ENCODE measurements at places on chromosomes 3 and 15.
A peak's percentile ranks its signal among the peaks of the same experiment; 100 is the strongest.

- no peak for DNase-seq
Measured at GRCh38 chr15:53829471-53829870, 70.0 kb upstream of the WDR72 start.

- DNase-seq: no peak
Measured at GRCh38 chr3:139131951-139132350, 87.3 kb upstream of the PRR23C start.

DNA sequence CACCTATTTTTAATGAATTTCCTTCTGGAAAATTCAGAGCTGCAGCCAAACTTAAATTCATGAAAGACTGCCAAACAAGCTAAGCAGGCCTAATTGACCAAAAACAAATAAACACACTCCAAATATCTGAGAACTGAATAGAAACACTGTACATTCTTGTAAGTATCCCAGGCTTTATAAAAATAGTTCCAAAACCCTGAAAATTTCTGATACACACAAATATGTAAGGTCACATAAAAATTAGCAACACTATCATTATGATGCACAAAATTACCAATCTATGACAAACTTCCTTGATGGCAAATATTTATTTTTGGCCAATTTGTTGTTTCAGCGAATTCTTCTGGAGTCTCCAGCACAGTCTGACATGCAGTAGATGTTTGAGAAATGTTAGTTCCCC, 117.9 kb upstream of the UBE2E2 start:
- no peak for DNase-seq

DNA sequence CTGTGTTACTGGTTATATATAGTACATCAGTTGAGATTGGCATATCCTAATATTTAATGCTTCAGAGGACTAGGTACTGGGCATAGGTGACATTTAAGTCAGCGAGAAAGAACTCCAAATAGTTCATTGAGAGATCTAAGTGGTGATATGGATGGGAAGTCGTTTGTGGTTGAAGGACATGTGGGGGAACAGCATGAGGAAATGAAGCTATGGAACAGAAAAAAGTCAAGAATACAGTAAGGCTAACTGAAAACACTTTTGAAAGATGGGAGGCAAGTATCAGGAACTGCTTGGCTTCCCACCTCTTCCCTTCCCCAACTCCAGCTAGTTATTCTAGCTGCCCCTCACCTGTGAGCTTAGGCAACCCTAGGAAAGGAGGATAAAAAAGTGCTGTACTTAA, 3.7 kb upstream of the MYO5A start:
- DNase-seq: no peak

DNA sequence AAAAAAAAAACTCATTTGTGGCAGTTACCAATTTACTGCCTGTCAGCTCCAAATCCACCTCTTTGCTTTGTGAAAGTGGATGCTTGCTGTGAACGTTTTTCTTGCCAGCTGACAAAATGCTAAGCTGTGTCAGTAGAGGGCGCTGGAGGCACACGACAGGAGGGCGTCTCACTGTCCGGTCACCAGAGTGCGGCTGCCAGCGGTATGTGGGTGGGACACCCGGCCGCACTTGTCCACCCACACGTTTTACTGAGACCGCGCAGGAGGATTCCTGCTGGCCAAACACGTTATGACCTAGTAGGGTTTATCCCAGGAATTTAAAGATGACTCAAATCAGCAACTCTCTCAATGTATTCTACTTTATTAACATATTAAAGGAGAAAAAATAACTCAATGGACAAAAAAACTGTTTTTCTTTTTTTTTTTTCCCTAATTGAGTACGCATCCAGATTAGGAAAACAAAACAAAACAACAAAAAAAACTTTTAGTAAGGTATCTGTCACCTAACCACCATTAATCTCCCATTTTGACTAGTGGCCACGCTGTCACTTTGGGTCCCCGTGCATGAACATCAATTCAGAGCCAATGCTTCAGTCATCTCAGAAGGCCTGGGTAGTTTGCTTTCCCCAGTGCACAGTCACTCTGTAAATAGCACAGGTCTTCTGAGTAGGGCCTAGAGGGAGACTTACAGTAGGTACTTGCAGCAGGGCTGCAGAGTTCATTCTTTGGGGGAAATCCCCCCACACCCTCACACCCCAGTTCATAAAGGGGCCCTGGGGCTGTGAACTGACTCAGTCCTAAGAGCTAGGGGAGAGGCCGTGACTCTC, 43.8 kb upstream of the RPL35A start:
- DNase-seq: peak; percentile 39

- no peak for DNase-seq
Measured at GRCh38 chr3:63390710-63391230, 112.7 kb downstream of the SYNPR start.

DNA sequence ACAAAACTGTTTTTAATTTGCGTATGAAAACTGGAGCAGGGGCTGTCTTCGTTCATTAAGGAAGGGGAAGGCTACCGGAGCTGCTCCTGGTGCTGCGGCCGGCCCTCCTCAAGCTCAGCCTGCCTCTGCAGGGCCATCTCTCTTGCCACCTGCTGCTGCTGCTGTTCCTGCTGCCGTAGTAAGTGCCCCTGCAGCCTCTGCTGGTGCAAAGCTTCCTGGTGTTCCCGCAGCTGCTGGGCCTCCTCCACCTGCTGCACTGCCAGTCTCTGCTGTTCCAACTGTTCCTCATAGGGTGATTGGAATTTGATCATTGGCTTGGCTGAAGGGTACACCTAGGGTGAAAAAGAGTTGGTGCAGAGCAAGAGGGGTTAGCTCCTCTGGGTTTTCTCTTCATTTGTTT, 66.0 kb downstream of the GOLIM4 start:
- peak; percentile 58 for DNase-seq

- DNase-seq: no peak
Measured at GRCh38 chr15:75230551-75231371, 27.4 kb upstream of the GOLGA6C start.

DNA sequence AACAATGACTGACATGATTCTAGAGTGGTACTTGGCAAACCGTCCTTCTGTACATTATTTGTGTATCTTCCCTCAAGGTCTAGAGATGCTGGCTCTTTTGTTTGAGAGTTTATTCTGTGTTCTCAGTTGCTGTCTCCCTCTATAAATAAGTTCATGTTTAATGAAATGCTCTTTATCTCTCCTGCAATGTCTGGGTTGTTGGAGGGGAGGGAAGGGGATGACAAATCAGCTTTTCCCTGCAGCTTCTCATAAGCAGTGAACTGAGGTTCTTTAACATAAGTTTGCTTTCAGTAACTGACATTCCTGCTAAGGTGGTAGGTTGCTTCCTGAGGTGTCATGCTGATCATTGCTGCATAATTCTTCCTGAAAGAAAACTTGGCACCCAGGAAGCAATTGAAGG, 21.8 kb downstream of the ITPR1 start:
- DNase-seq: no peak

DNA sequence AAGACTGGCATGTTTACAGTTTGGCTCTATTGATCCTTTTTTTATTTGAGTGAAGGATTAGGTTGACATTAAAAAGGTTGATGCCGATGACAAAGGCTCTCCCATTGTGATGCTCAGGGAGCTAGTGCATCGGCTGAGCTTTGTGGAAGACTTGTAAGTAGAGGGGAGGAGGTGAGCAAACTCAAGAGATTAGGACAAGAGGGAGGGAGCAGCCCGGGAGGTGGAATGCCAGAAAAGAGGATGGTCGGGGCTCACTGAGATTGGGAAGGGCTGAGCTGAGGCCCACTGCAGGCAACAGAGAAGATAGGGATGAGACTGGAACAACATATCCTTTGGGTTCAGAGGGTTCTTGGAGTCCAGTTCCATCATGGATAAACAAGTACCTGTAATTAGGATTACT, 26.5 kb upstream of the PSMD6 start:
- no peak for DNase-seq

- no peak for DNase-seq
Measured at GRCh38 chr3:152301745-152302181, 33.0 kb downstream of the MBNL1 start.

- DNase-seq: no peak
Measured at GRCh38 chr3:120081719-120082118, 12.5 kb downstream of the GSK3B start.

DNA sequence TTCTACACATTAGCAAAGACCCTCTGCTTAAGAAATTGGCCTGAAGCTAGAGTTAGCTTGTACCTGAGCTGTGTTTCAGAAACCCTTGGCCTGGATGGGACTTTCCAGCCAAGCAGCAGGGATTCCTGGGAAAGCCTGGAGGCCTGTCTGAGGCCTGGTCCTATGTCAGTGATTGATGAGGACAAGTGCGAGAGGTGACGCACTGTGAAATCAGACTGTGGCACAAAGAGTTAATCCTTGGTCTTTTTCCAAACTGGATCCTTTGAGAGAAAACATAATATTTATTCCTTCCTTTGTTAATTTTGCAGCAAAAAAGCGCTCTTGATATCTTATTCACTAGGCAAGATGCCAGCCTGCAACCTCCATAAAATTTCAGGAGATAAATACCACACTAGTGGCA, 225.0 kb upstream of the ATP11B start:
- DNase-seq: no peak

- no peak for DNase-seq
Measured at GRCh38 chr3:32575451-32576113, 4.9 kb upstream of the DYNC1LI1 start.

- no peak for DNase-seq
Measured at GRCh38 chr3:177947901-177948300, 588.3 kb upstream of the KCNMB2 start.

- DNase-seq: no peak
Measured at GRCh38 chr15:73296609-73297353, 72.0 kb downstream of the HCN4 start.

DNA sequence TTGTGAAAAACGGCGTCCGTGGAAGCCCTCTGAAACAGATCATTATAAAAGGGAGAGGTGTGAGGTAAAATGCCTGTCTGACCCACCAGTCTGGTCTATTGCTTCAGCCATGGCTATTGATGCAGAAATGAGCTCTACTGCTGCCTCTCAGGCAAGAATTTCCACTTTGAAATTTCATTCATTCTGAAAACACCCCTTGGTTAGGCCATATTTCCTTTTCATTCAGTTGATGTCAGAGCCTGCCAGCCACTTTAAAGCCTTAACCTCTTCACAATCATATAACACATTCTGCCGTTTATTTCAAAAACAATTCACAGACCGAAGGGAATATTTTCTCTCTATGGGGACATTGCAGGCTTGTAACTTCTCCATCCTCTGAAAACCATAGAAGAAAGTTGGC, 71.9 kb downstream of the FOXB1 start:
- no peak for DNase-seq

- no peak for DNase-seq
Measured at GRCh38 chr3:69197922-69198530, 75.6 kb upstream of the LMOD3 start.

DNA sequence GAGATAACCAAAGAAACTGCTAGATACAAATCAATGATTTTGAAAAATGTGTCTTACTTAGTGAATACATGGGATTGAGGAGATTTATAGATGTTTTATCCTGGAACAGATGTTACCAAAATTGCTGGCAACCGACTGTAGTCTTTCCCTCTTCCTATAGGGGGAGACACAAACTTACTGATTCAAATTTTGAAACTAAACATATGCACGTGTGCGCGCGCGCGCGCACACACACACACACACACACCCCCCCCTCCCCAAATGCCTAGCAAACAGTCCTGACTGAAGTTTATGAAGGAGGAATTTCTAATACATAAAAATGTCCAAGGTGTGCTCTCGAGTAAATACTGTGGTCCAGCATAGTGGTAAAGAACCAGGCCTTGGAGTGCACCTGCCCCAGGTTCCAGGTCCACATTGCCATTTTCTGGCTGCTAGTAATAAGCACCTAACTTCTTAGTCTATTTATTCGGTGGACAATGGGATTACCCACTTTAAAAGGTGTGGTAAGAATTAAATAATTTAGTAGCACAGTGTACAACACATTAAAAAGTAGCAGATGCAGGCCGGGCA, 18.5 kb upstream of the C3orf62 start:
- DNase-seq: no peak

DNA sequence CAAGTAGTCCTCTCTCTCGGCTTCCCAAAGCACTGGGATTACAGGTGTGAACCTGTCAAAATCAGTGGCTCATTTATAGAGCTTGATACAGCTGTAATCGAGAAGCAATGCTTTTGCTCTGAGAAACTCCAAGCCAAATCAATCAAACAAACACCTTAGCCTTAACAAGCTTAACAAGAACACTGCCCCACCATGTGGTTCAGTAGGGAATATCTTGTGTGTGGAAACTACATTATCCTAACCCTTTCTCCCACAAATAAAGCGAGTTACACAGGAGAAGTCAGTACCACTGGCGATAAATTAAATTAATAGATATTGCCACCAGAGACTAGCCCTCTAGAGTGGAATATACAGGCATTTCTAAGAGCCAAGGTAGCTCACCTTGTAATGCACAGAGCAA, 13.9 kb downstream of the CDAN1 start:
- no peak for DNase-seq

- no peak for DNase-seq
Measured at GRCh38 chr3:165544432-165544831, 292.8 kb downstream of the BCHE start.

DNA sequence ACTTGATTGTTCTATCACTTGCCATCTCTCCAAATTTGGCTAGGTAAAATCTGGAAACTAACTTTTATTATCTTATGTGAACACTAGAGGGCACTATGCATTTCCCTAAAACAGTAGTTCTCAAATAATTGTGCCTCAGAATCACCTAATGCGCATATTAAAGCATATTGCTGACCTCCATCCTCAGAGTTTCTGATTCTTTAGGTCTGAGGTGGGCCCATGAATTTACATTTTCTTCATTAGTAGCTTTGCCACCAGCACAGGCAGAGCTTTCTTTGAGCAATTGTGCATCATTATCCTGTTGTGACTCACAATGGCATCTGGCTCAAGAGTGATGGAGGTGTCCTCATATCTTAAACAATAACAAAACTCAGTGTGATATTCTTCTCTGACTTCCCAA, 17.5 kb upstream of the BCHE start:
- peak; percentile 36 for DNase-seq

DNA sequence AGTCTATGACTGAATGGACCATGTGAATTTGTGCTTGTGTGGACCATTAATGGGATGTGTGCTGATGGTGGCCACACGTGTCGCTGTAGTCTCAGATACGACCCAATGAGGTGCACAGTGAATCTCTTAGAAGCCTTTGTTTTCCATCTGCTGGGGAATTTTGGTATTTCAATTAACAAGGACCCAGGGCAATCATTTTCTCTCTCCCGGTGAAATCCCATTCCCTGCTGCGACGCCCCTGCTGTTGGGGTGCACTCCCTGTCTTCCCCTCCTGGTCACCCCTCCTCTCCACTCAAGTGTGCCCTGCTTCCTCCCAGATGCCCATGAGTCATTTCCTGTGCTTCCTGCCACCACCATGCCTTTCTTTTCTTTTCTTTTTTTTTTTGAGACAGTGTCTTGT, 32.7 kb downstream of the EBLN2 start:
- no peak for DNase-seq

DNA sequence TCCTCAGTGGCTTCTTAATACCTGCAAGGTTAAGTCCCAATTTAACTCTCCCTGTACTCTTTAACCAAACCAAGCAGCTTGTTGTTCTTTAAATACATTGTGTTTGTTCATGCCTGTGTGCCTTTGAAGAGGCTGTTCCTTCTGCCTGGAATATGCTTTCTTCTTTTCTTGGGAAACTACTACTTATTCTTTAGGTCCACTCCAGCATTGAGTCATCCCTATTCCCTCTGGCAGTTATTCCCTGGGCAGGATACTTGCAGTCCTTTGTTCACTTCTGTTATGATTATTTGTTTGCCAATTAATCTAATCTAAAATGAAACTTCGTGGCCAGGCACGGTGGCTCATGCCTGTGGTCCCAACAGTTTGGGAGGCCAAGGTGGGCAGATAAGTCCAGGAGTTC, 139.3 kb downstream of the ZNF609 start:
- no peak for DNase-seq

GRCh38 chr3:157166115-157166514, 6.2 kb upstream of the CCNL1 start:
- peak; percentile 51 for DNase-seq

- no peak for DNase-seq
Measured at GRCh38 chr3:129417326-129417725, 11.1 kb downstream of the EFCAB12 start.
